Activated CD4-positive, alpha-beta T cell treated with anti-CD3 and anti-CD28 coated beads for 48 hours (primary cell): ENCODE measurements at places on chromosomes 5 and 9.

DNA sequence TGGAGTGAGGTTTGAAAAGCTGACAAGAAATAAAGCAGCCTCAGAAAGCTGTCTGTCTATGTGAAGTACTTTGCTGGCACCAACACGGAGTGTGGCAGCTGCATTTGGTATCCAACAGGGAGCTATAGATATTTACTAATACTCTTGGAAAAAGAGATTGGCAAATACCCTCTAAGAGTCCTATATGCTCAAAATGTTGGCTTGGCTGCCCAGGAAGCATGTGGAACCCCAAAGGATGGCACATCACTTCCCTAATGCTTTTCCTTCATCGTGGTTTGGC, 398.3 kb downstream of the TLE4 start:
- no peak for DNase-seq

DNA sequence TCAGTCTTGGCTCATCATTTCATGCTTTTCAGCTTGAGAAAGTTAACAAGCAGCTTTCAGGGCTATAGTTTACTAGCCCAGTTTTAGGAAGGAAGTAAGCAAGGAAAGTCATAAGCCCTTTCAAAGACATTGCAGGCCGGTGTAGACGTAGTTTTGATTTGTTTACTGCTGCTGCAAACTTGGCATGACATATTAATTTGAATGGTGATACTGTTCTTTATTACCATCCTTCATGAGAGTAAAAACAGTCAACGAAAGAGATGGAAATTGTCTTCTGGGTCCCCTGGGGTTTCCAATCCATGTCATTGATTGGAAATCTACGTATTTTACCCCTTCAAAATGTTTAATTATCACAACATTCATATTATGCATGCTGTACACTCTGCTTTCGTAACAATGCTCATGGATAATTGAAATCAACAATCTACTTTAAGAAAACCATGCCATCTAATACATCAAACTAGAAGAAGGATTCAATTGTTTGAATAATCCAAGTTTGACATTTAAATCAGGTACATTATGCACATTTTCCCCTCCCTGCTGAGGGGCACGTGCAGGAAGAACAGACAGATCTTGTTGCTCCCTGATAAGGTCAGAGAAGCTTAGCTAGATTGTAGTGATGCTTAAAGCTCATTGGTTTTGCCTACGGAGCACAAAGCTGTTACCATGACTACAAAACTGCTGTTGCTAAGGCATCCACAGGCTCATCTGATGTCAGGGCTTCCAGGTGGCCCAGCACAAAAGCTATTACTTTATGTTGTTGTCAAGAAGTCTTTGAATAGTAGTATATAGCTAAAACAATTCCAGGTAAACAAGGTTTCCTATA, 139.9 kb upstream of the PRLR start:
- no peak for DNase-seq

GRCh38 chr5:146681585-146682105, 165.7 kb upstream of the GPR151 start:
- DNase-seq: no peak

- no peak for DNase-seq
Measured at GRCh38 chr5:28743025-28743715, 1704.8 kb upstream of the CDH9 start.
